ENCODE measurements at places on chromosomes 2 and 18. TPM values are rescaled to one million over a fixed set of nuclear protein-coding genes. Genes with fewer than 3 reads are reported as not detected.

The OR6B3 gene
- total RNA-seq = not detected

The LRATD1 gene
- 1.6 TPM for total RNA-seq

The ASB18 gene
- total RNA-seq = 24.2 TPM

The CHRND gene
- total RNA-seq = 0.57 TPM

The MC4R gene
- total RNA-seq = not detected

The IL1RL1 gene
- total RNA-seq = 35.3 TPM

The GPR45 gene
- total RNA-seq = not detected

The STAT4 gene
- 2.7 TPM for total RNA-seq

The ARHGEF4 gene
- 5.7 TPM for total RNA-seq

The UGT1A4 gene
- total RNA-seq = not detected

The CLEC4F gene
- total RNA-seq = 1.1 TPM

The SOX11 gene
- total RNA-seq = 1.9 TPM

The OTX1 gene
- not detected for total RNA-seq

The C2orf80 gene
- total RNA-seq = not detected

The COQ10B gene
- total RNA-seq = 30.4 TPM

The MOCOS gene
- 0.29 TPM for total RNA-seq

The CD226 gene
- total RNA-seq = 1.5 TPM

The EFHD1 gene
- total RNA-seq = 30.5 TPM

The ATP9B gene
- total RNA-seq = 15.5 TPM

The C2orf66 gene
- not detected for total RNA-seq

The STAM2 gene
- total RNA-seq = 30.6 TPM

The RTP5 gene
- total RNA-seq = not detected

The KLHL41 gene
- total RNA-seq = 119 TPM

The EFR3B gene
- 7.9 TPM for total RNA-seq

The CHRNG gene
- total RNA-seq = not detected

The ANKRD30B gene
- not detected for total RNA-seq

The PRSS56 gene
- total RNA-seq = not detected

The C2orf15 gene
- not detected for total RNA-seq

The LINC00305 gene
- not detected for total RNA-seq

The CFAP65 gene
- total RNA-seq = not detected

The SLC4A3 gene
- 354 TPM for total RNA-seq

The CYS1 gene
- total RNA-seq = 6.7 TPM

The TUBA4B gene
- not detected for total RNA-seq

The ITGA4 gene
- 0.85 TPM for total RNA-seq

The FTCDNL1 gene
- 3.8 TPM for total RNA-seq

The UGT1A1 gene
- not detected for total RNA-seq

The HRH4 gene
- not detected for total RNA-seq

The DSG1 gene
- 0.76 TPM for total RNA-seq

The STARD6 gene
- not detected for total RNA-seq

The FSHR gene
- not detected for total RNA-seq

The RNF144A gene
- total RNA-seq = 11.5 TPM

The ASXL3 gene
- 3.8 TPM for total RNA-seq

The TBC1D8 gene
- total RNA-seq = 55.5 TPM

The SERPINB10 gene
- total RNA-seq = not detected

The ST6GAL2 gene
- 0.47 TPM for total RNA-seq

The FAM110C gene
- 2.8 TPM for total RNA-seq

The CCBE1 gene
- total RNA-seq = 8.5 TPM

The CYP27C1 gene
- 0.15 TPM for total RNA-seq

The CTLA4 gene
- 0.67 TPM for total RNA-seq

The KCMF1 gene
- 82.9 TPM for total RNA-seq

The GKN2 gene
- not detected for total RNA-seq

The MAB21L4 gene
- total RNA-seq = not detected

The TRIM43 gene
- total RNA-seq = not detected

The DSG3 gene
- total RNA-seq = not detected

The EDAR gene
- 0.07 TPM for total RNA-seq

The AKAIN1 gene
- total RNA-seq = not detected

The TFPI gene
- total RNA-seq = 18.5 TPM

The SCN3A gene
- 2.6 TPM for total RNA-seq

The HTR2B gene
- total RNA-seq = 1.4 TPM

All from heart right ventricle (tissue), 16 donors.